ENCODE measurements at places on chromosomes 2 and 18. TPM values are rescaled to one million over a fixed set of nuclear protein-coding genes. Genes with fewer than 3 reads are reported as not detected.

The NGEF gene
- total RNA-seq: 7.8 TPM

The ZNF804A gene
- 1.1 TPM for total RNA-seq

The ZC3H6 gene
- total RNA-seq: 3.5 TPM

The CXCR2 gene
- total RNA-seq: not detected

- no peak for DNase-seq
These were observed 14.1 kb upstream of the IL1RL2 start for GRCh38 chr2:102172745-102173144.

- DNase-seq: no peak
These were observed 13.5 kb upstream of the SFXN5 start for GRCh38 chr2:73084971-73085370.

GRCh38 chr2:121128741-121129659 is 156.0 kb downstream of the TFCP2L1 start:
- peak; percentile 34 for DNase-seq

GRCh38 chr2:10284108-10284870 is 18.4 kb upstream of the HPCAL1 start:
- no peak for DNase-seq

DNA sequence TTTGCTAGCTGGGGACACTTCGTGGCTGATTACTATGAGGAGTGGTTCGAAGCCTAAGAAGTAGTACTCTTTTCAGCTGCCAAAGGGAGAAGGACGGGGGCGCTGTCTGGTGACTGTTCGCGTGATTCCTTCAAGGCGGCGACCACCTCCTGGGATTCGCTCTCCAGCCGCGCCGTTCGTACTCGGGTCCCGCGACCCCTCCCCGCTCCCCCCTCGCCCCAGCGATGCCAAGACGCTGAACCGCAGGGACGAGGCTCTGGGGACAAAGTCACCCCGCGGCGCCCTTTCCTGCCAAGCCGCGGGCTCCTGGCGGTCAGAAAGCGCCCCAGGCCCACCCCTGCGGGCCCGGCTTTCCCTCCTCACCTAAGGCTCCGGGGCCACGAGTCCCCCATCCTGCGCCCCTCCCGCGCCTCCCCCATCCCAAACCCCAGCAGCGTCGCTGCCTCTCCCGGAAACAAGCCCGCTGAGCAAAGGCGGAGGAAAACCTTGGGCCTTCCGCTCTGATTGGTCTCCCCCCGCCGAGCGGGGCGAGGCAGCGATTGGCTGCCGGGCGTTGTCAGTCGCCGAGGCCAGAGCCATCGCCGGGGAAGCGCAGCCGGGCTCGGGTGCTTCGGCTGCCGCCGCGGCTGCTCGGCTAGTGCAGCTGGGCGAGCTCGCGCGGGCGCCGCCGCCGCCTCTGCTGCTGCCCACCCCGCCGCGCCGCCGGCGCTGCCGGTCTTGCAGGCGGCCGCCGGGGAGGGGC is 404.3 kb downstream of the XIRP2 start:
- DNase-seq: peak; percentile 81

All from M059J (cell line).